ENCODE measurements at places on chromosomes 2 and 18.

- DNase-seq, result no peak
Measured at GRCh38 chr2:74286725-74287124, 56.5 kb downstream of the SLC4A5 start.

DNA sequence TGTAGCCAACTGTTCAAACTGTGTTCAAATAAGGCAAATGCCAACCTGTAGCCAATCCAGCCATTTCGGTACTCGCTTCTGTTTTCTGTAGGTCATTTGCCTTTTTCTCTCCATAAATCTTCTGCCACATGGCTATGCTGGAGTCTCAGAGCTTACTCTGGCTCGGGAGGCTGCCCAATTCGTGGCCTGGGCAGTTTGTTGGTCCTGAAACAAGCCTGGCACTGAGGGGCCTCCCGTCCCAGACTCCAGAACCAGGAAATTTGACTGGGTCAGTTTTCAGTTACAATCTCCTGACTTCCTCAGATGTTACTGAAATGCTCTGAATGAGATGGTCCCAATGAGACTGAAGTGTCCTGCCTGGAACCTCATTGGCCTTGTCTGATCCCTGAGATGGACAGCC lies 120.8 kb upstream of the NPAS2 start:
- DNase-seq, result no peak

GRCh38 chr2:118845522-118846441 lies 1.7 kb downstream of the EN1 start:
- no peak for DNase-seq

- no peak for DNase-seq
Measured at GRCh38 chr2:203361922-203362321, 33.7 kb downstream of the ABI2 start.

GRCh38 chr18:37435996-37436395 lies 129.6 kb downstream of the CELF4 start:
- DNase-seq, result no peak

DNA sequence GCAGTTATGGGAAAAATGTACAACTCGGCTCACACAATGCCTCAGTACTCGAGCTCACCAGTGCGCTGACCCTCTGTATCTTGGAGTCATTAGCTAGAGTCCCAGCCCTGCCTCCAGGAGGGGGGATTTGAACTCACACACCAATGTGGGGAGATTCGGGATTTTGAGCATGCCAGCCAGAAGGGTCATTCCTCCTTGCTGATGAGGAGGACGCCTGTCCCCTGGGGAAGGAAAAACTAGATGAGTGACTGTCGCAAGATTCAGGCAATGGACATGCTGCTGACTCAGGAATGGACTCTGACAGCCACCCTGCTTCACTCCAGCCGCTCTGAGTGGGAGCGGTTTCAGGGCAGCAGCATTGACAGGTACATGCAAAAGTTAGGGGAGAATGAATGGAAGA lies 20.6 kb downstream of the FIGN start:
- no peak for DNase-seq

DNA sequence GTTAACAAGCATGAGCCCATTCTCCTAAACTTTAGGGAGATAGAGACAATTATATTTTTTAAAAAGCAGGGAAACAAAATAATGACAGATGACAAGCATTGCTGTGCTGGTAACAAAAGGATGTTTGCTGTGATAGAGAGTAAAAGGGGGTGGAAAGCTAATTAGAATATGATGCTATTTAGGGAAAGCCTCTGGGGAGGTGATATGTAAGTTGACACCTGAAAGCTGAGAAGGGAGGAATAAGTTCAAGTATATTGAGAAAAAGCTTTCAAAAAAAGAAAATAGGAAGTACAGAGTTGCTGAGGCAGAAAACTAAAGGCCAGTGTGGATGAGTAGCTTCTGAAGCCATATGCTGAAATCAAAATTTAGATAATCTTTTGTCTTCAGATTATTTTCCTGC lies 565.2 kb upstream of the NRXN1 start:
- no peak for DNase-seq

DNA sequence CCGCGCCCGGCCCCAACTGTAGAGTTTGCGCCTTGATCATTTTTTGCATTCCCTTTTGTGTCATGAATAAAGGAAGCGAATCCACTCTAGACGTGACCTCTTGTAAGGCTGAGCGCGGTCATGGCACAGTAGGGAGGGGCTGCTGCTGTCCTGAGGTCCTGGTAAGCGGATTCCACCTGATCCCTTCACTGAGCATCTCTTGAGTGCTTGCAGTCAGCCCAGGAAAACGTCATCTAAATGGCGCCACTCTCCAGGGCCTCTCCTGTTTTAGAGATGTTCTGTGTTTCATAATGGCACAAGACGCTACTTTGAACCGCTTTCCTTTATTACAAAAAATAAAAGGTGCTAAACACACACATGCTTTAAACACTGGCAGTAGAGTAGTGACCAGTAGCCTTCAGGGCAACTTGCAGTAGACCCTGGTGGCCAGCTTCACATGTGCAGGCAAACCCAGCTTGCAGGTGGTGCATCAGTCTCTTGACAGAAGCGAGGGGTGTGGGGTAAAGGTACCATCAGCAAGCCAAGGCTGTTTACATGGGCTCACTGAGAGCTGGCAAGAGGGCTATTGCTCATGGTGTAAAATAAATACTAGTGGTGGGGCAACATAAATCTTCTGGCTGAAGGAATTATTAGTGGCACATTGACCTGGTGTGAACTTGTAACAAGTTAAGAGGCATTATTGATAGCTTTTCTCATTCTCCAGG lies 43.0 kb upstream of the ACKR3 start:
- DNase-seq, result no peak

- peak; percentile 94 for DNase-seq
Measured at GRCh38 chr2:207166039-207166348, 246 bp upstream of the KLF7 start.

DNA sequence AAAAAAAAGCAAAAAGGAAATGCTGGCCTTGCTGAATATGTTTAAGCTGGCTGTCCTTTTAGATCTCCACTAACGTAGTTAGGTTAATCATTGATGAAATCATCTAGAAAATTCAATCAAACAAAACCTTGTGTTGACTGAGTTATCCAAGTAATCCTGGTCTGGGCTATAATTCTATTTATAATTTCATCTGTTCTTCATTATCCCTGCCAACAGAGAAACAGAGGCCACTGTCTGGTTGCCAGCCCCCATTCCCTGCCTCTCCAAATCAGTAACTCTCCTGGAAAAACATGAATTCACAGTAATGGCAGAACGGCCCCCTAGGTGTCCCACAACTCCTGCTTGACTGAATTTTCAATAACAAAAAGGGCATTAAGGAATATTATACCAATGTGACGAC lies 24.6 kb downstream of the DOCK10 start:
- DNase-seq, result no peak

DNA sequence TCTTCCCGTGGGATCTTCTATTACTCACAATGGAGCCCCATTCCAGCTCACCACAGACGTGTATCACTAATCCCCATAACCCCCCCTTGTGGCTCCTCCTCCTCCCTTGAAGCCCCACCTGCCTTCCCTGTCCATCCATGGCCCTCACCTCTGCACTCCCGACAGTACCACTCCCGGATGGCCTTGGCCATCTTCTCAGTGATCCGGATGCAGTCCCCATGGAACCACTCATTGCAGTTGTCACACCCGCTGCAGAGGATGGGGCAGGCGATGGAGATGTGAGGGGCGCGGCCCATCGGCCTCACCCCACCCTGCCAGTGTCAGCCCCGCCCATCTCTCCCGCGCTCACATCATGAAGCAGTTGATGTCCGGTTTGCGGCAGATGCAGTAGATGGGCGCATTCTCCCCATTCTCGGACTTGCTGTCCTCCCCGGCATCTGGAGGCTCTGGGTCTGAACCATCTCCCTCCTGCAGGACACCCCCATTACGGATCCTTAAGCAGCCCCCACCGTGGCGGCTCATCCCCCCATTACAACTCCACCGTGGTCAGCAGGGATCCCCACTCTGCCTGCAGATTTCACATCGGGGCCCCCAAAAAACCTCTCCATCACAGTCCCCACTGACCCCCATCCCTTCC lies 983 bp downstream of the CXXC1 start:
- peak; percentile 23 for DNase-seq

DNA sequence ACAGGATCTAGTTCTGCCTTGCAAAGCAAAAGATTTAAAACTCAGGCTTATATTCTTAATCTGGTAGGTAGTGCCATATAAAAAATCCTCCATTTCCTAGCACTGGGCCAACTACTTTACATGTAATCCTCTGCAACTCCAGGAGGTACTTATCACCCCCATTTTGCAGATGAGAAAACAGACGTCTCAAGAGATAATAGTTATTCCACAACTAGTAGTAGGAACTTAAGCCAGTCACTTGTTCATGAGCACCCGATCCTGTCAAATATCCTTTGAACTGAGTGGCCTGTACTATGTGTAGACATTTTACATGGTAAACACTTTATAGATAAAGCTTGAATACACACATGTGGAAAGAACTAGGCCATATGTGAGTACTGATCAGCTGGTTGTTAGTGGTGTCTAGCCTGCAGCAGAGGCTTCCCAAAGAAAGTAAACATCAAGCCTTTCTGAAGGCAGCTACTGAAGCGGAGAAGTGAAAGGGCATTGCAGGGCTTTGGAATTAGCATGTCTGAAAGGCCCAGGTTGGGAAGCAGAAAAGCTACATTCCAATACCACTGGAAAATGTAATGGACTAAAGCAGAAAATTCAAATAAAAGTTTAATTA lies 48.0 kb downstream of the NAB1 start:
- no peak for DNase-seq

- DNase-seq, result no peak
Measured at GRCh38 chr18:3683483-3683882, 233.5 kb downstream of the TGIF1 start.

GRCh38 chr2:19574778-19575260 lies 216.4 kb upstream of the OSR1 start:
- peak; percentile 17 for DNase-seq

GRCh38 chr2:111694700-111695101 lies 189.3 kb downstream of the ANAPC1 start:
- peak; percentile 96 for DNase-seq

DNA sequence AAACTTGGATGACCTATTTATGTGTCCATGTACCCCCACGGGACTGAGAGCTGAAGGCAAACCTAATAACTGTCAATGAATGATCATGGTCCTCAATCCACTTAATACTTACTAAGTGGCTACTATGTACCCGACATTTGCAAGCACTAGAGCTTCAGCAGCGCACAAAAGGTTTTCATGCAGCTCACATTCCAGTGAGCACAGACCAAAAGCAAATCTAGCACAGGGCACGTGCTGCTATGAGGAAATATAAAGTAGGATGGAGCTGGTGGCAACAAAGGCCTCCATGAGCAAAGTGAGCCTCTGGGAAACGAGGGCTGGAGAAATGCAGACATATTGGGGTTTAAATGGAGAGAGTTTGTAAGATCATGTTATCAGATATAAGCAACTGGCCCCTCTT lies 3.5 kb downstream of the SLC40A1 start:
- DNase-seq, result no peak

- peak; percentile 11 for DNase-seq
Measured at GRCh38 chr2:173881461-173881860, 83.7 kb downstream of the SP3 start.

DNA sequence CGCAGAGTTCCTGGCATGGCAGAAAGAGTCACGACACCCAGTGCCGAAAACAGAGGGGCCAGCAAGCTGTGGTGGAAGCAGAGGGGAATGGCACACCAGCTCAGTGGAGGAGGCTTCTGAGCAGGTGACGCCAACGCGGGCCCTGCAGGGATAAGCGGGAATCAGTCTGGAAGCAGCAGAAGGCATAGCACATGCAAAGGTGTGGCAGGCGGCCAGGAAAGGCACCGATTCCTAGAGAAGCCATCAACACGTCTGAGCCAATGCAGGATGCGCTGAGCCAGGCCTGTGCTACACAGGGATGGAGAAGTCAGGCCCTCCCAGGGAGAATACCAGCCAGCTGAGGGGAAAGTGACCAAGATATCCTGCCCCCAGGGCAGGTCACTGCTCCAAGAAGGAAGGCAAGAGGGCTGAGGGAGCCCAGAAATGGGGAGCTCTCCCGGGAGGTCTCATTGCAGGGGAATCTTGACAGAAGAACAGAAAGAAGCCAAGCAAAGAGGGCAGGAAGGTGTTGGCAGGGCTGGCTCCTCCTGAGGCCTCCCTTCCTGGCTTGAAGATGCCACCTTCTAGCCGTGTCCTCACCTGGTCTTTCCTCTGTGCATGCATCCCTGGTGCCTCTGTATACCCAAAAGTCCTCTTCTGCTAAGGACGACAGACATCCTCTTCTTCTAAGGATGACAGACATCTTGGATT lies 16.3 kb downstream of the TEX51 start:
- DNase-seq, result no peak

GRCh38 chr2:67824186-67824585 lies 238.6 kb downstream of the C1D start:
- no peak for DNase-seq

DNA sequence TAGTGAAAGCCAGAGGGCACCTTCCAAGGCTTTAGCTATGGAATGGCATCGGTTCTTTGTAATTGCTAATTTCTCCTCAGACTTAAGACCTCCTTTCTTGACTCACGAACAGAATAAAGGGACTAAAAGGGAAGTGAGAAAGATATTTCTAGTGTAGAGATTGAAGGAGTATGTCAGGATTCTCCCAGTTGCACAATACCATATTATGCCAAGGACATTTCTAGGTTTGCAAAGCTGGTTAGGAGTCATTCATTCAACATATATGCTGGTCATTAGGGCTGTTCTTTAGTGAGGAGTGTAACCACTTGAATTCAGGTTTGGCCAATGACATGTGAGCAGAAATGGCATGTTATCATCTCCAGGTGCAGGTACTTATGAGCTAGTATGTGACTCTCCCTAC lies 7.4 kb downstream of the REEP1 start:
- DNase-seq, result no peak

GRCh38 chr2:68465081-68465916 lies 1.8 kb downstream of the FBXO48 start:
- no peak for DNase-seq

DNA sequence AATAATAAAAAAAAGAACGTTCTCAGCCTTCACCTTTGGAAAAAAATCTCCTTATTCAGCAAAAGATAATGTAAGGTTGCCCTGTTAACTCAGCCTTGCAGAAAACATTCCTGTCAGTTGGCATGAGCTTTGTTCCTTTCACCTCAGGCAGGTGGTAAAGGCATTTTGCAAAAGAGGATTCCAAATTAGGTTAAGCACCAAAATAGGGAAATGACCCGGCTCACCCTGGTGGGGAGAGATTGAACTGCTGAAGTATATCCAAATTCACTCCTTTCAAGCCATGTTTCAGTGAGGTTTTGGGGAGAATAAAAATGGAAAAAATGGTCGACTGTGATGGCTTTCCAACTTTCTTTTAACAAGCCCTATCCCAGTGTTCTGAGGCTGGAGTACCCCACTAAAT lies 1988.8 kb upstream of the PIK3C3 start:
- no peak for DNase-seq

DNA sequence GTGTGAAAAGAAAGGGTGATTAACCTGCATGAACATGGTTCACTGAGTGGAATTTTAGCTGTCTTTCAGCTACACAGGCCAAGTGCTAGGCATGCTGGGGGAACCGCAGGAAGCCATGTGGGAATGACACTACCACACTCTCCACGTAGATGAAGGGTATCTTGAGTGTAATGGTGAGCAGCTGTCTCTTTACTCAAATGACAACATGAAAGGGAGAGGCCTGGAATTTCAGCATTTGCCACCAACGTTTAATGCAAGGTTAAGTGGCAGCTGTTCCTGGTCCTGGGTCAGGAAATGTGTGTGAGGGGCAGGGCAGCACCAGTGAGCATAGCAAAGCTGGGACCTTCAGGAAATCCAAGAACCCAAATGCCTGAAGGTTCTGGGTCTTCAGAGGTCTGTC lies 588.4 kb downstream of the SLC4A3 start:
- DNase-seq, result no peak

All from NCI-H226 (cell line).